Activated naive CD8-positive, alpha-beta T cell treated with anti-CD3 and anti-CD28 coated beads, Interleukin-2, amount 10 ng/mL, durations not matched to agents 7 days and 5 days (primary cell): ENCODE measurements at places on chromosomes 7 and 10. TPM values are rescaled to one million over a fixed set of nuclear protein-coding genes. Genes with fewer than 3 reads are reported as not detected.

WNT16 gene
- not detected for total RNA-seq

OR13A1 gene
- total RNA-seq: 0.23 TPM

CALHM3 gene
- 0.17 TPM for total RNA-seq

TNRC18 gene
- total RNA-seq: 57.2 TPM

ADARB2 gene
- 0.40 TPM for total RNA-seq

EPHB6 gene
- total RNA-seq: 20.1 TPM

CAMK1D gene
- 9.0 TPM for total RNA-seq

TAS2R41 gene
- total RNA-seq: not detected

CALML5 gene
- not detected for total RNA-seq

ADIRF gene
- total RNA-seq: not detected

NPFFR1 gene
- total RNA-seq: 0.03 TPM

APBB1IP gene
- total RNA-seq: 88.7 TPM

HOXA3 gene
- not detected for total RNA-seq

KLHL7 gene
- total RNA-seq: 18.8 TPM

FGFR2 gene
- total RNA-seq: 1.1 TPM

DENND2A gene
- not detected for total RNA-seq

CYP17A1 gene
- total RNA-seq: not detected

COL1A2 gene
- total RNA-seq: 0.23 TPM

LRIT2 gene
- not detected for total RNA-seq

PAPSS2 gene
- total RNA-seq: 1.1 TPM

SLC26A5 gene
- total RNA-seq: 0.54 TPM

TBRG4 gene
- total RNA-seq: 127 TPM

DOCK4 gene
- total RNA-seq: 1.7 TPM

SYT15B gene
- not detected for total RNA-seq

STOX1 gene
- total RNA-seq: 0.67 TPM

ADGRA1 gene
- not detected for total RNA-seq

CYP26C1 gene
- not detected for total RNA-seq

HYAL4 gene
- not detected for total RNA-seq

CD36 gene
- 6.8 TPM for total RNA-seq

NFE2L3 gene
- 10.3 TPM for total RNA-seq
